ENCODE measurements at places on chromosomes 16 and 17.

- no peak for DNase-seq
These were observed 48.6 kb upstream of the CBFA2T3 start for GRCh38 chr16:89025636-89026035.

GRCh38 chr16:3594316-3595109 lies 16.9 kb downstream of the SLX4 start:
- DNase-seq = no peak

- peak; percentile 73 for DNase-seq
These were observed 43.5 kb downstream of the ST3GAL2 start for GRCh38 chr16:70395345-70395901.

DNA sequence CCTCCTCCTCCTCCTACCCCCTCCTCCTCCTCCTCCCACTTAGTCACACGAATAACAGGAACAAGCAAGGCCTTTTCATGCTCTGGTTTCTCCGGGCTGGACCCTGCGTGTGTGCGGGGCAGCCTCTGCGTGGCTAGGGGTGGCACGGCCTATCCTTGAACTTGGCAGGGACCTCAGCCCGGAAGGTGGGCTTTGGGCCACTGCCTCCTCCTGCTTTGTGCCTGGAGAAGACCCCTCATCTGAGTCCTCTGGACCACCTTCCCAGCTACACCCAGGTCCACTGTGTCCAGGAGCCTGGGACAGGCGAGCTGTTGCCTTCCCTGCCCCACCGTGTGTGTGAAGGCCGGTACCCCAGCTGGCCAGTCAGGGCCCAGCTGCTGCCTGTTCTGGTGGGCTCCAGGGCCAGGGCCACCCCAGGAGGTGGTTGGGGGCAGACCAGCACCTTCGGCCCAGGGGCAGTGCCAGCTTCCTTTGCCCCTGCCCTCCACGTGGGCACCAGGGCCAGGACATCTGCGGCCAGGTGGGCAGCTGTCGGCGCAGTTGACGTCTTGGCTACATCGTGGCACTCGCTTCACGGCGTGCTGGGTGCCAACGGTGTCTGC lies 35.4 kb downstream of the GINS2 start:
- no peak for DNase-seq

DNA sequence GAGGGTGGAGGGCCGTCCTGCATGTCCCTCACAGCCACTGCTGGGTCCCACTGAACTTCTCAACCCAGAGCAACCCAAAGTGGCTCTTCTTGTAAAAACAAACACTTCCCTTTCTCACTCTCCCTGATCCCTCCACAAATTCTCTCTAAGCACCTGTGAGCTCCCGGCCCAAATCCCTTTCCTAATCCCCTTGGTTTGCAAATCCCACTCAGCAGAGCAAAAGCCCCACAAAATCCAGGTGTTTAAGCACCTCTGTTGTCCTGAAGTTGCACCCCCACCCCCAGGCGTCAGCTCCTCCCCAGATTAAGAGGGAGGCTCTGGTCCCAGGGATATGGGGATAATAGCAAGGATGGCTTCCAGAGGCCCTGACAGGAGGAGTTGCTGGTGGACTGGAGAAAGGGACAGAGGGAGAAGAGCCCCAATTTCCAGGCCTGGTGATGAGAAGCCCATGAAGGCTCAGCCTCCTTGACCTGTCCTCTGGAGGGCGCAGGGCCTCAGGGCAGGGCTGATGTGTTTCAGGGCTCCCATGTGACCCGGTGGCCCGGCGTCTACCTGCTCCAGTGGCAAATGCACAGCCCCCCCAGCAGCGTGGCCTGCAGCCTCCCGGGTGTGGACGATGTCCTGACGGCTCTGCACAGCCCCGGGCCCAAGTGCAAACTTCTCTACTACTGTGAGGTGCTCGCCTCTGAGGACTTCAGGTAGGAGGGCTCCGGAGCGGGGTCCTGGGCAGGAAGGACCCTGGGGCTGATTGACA lies 23.0 kb downstream of the NAGPA start:
- no peak for DNase-seq

GRCh38 chr16:68752602-68753001 lies 15.5 kb downstream of the CDH1 start:
- DNase-seq = no peak

GRCh38 chr17:75970011-75970523 lies 8.9 kb downstream of the ACOX1 start:
- no peak for DNase-seq

- DNase-seq = no peak
These were observed 586.4 kb downstream of the MAF start for GRCh38 chr16:79013930-79014660.

DNA sequence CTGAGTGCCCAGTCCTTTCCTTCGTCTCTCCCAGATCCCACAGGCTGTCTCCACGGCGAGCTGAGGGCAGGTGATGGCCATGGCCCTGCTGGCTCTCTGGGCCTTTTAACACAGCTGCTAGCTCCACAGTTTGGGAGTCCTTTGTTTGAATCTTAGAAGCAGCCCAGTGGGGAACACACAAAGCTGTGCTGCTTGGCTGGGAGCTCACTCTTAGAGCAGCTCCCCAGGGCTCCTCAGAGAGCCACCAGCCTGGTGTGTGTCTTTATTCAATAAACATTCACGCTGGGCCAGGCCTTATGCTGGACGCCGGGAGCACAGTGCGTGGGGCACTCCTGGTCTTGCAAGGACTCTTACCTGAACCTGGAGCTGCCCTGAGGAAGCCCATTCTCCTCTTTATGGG lies 29.7 kb downstream of the WNT3 start:
- DNase-seq = no peak

DNA sequence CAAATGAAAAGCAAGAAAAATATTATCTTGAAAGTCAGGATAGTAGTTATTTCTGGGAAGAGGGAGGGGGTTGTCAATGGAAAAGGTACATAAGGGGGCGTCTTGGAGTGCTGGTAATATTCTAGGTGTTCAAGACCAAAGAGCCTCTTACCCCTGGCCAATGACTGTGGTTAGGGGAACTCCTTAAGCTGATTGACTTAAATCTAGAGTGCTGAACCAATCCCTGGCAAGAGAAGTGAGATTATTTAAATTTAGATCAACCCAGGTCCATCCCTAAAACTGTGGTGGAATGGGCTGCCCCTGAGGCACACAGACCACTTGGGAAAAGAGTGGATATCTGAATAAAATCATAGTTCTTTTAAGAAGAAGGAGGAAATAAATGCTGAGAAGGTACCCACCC lies 174.1 kb downstream of the COPRS start:
- no peak for DNase-seq

- no peak for DNase-seq
These were observed 205.1 kb upstream of the ELAC2 start for GRCh38 chr17:13222975-13223374.

DNA sequence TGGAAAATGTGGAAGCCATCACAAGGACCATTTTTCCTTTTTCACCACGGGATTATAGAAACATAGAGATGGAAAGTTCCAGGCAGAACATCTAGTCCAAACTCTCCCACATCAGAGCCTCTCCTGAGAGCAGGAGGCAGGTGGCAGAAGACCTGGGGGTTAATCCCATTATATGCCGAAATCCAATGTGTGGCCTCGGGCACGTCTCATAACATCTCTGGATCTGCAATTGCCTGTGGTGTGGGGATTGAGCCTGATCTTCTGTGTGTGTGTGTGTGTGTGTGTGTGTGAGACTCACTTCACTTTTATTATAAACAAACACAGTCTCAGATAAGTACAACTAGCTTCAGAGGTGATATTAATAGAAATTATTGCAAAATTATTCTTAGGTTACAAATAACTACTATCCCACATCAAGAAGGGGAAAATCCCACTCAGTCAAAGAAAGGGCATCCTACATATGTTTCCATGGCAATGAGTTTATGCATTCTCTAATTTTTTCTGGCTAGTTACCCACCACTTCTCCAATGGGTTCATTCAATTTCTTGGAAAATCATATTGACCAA lies 199.1 kb downstream of the FOXL1 start:
- no peak for DNase-seq

Data from heart left ventricle (tissue), 16 donors.